ENCODE measurements at places on chromosomes 4 and X.

- DNase-seq = no peak
These were observed 471.6 kb upstream of the PRKX start for GRCh38 chrX:4185086-4185485.

DNA sequence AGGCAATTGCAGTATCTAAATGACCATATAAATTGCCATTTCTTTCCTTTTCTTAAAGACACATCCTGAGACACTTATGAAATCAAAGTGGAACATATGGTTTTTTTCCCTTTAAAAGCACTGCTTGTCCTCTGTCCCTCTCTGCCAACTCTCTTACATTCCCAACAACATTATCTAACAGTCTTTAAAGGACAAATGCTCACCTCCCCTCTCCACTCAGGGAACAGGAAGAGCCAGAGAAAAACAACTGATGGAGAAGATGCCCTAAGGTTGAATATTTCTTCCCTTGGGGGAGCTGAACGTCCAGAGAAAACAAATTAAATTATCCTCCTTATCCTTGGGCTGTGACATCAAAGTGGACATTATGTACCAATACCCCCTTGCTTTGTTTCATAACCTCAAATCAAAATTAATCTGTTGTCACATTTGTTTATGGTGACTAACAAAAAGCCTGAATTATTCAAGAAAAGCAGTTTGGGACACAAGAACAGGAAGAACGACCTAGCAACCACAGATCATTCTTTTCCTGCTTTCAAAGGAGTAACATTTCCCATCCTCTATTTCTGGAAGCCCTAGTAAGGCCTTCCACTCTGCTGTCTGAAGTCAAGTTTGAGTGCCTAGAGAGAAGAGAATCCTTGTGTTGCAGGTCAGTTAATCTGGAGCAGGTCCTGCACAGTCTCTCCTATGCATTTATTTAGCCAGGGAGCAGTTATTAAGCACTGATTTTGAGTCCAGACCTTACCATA lies 52.6 kb upstream of the PAGE1 start:
- no peak for DNase-seq

GRCh38 chrX:143768976-143769375 lies 48.4 kb upstream of the SPANXN2 start:
- DNase-seq = no peak

DNA sequence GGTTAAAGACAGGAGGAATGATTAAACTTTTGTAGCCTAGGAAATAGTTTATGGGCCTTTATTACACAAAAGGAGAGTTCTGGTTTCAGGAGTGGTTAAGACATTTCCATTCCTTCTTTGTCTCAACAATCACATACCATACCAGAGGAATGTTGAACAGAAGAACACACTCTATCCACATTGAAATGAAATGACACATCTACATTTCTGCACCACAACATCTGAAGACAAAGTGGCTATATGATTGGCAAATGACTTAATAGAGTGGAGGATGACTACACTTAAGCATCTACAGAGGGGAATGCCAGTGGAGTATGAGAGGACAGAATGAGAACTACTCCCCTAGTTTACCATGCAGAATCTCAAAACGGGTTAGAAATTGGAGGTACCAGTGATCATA lies 8.0 kb downstream of the CYP2U1 start:
- no peak for DNase-seq

GRCh38 chr4:163738521-163738920 lies 244.0 kb downstream of the TMA16 start:
- no peak for DNase-seq

DNA sequence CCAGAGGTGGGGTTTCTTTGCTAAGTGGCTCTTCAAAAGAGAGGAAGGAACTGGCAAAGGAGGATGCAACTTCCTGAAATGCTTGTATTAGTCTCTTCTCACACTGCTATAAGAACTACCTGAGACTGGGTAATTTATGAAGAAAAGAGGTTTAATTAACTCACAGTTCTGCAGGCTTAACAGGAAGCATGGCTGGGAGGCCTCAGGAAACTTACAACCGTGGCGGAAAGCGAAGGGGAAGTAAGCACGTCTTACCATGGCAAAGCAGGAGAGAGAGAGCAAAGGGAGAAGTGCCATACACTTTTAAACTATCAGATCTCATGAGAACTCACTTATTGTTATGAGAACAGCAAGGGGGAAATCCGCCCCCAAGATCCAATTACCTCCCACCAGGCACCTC lies 505.7 kb downstream of the ZNF674 start:
- DNase-seq = no peak

DNA sequence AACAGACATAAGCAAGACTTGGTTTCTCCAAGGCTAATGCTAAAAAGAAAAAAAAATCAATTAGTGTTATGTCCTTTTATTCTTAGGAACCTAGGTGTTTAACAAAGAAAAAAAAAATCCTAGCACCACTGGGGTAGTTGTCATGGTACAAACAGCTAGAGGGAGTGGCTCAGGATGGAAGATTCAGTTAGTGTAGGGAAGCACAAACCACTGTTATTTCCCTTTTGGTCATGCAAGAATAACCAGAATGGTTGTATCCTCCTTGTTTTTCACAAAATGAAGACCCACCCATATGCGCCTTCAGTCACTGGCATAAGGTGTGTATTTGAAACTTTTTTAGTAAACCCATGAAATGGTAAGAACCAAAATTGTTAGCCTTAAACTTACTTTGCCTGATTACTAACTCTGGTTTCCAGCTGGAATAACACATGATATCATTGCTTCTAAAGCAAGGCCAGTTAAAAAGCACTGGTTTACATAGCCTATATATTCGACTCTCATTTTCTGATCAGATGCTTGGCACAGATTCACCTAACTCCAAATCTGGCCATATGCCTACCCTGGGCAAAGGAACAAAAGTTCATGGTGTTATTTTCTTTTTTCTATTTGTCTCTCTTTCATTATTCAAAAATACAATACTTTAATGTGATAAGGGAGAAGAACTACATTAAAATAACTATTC lies 132.6 kb downstream of the SCFD2 start:
- DNase-seq = no peak

- DNase-seq = no peak
These were observed 3.8 kb upstream of the AMMECR1 start for GRCh38 chrX:110321670-110322069.

DNA sequence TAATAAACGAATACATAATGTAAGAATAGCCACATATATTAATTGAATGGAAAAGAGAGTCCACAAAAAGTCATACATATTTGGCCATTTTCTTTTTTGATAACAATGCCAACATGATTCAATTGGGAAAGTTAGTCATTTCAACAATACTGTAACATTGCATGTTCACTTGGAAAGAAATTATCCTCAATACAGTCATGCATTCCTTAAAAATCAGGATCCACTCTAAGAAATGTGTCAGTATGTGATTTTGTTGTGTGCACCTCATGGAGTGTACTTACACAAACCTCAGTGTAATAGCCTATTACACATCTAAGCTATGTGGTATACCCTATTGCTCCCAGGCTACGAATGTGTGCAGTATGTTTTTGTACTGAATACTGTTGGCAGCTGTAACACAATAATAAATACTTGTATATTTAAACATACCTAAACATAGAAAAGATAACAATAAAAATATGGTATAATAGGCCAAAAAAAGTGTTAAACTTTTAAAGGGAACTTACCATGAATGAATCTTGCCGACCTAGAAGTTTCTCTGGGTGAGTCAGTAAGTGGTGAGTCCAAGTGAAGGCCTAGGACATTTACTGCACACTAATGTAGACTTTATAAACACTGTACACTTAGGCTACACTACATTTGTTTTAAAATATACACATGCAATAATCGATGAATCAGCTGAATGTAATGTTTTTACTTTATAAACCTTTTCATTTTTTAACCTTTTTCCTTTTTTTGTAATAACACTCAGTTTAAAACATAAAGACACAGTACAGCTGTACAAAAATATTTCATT lies 806.8 kb downstream of the PCDH18 start:
- no peak for DNase-seq

GRCh38 chr4:183950536-183950935 lies 45.4 kb downstream of the STOX2 start:
- DNase-seq = no peak

DNA sequence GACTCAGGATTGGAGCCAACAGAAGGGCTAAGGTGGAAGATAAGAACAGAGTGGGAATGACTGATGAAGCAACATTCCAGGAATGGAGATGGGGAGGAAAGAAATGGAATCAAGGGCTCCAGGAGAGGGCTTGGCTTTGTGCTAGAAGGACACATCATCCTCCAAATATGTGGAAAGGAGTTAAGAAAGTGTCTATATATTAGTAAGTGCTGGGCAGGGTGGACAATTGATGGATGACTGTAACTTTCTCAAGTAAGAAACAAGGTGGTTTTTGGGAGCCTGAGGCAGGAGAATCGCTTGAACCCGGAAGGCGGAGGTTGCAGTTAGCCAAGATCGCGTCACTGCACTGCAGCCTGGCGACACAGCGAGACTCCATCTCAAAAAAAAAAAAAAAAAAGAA lies 71.6 kb upstream of the NFKB1 start:
- no peak for DNase-seq

GRCh38 chrX:72202792-72203401 lies 21.3 kb downstream of the PIN4 start:
- DNase-seq = no peak

DNA sequence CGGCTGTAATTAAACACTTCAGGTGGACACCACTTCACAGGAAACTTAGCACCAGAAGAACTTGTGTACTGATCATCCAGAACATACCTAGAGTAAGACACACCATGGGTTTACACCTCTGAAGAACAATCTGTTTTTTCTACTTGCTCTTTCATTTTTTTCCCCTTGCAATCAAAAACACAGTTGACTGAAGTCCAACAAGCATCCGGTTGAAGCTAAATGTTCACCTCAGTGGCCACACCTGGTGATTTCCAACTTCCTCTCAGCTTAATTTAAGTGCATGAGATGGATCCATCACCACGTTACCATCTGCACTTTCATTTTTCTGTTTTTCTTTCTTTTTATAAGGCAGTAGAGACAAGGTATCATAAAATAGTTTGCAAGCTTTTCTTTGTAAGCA lies 4.9 kb upstream of the TXK start:
- peak; percentile 56 for DNase-seq

DNA sequence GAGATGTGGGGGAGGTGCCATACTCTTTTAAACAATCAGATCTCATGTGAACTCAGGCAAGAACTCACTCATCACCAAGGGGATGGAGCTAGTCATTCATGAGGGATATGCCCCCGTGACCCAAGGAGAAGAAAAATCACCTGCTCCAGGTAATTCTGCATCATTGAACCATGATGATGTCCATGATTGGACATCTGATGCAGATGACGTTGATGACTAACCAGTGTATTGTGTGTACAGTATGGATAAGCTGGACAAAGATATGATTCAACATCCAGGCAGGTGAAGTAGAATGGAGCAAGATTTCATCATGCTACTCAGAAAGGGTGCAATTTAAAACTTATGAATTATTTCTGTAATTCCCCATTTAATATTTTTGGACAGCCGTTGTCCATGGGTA lies 286.4 kb upstream of the SMIM31 start:
- no peak for DNase-seq

DNA sequence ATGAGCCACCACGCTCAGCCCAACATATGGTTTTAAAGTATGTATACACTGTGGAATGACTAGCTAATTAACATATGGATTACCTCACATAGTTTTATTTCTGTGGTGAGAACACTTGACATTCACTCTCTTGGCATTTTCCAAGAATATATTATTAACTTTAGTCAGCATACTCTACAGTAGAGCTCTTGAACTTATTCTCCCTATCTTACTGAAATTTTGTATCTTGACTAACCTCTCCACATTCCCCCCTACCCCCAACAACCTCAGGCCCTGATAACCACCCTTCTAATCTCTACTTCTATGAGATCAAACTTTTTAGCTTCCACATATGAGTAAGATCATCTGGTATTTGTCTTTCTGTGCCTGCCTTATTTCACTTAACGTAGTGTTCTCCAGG lies 38.6 kb upstream of the AGA start:
- no peak for DNase-seq

DNA sequence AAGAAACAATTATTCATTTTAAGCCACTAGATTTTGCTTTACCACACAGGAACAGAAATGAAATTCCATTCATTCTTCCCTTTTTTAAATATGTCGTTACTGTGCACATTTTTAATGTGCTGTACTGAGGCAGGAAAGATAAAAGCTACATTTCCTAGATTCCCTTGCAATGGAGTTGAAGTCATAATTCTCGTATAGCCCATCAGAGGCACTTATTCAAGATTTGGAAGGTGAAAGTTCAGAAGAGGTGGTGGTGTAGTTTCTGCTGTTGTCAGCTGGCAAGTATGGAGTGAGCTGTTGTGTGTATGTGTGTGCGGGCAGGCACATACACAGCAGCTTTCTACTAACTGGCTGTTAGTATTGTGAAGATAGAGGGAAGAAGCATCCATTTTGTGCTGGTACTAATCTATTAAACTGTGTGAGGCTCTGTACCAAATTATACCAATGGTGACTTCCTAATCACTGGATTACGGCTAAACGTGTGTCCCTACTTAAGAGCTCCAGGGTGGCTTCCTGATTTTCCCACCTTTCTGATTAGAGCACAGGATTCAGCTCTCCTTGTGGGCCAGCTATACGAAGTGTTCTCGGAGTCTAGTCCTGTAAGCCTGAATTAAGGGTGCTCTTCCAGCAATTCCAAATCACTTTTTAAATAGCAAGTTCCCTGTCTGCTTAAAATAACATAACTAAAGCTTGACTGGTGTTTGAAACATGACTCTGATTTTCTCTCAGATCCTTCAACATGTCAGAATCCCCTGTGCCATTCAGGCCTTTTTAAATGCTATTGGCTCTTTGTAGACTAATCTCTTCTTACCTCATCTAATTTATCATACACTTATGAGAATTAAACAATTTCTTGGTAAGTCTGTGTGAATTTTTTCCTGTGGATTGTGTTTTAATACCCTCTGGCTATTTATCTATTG lies 43.8 kb downstream of the PDS5A start:
- no peak for DNase-seq
